Epithelial cell of umbilical artery (primary cell): ENCODE measurements at places on chromosomes 6 and 20. TPM values are rescaled to one million over a fixed set of nuclear protein-coding genes. Genes with fewer than 3 reads are reported as not detected.

HLA-DPB1 gene
- total RNA-seq: 20.1 and 23.1 TPM in 2 replicates

C6orf62 gene
- 92.6 and 140 TPM in 2 replicates for total RNA-seq

CDSN gene
- not detected in 2 replicates for total RNA-seq

UBE3D gene
- total RNA-seq: 5.2 and 11.2 TPM in 2 replicates

OPRL1 gene
- total RNA-seq: 0.61 and 2.3 TPM in 2 replicates

GLO1 gene
- total RNA-seq: 226 and 273 TPM in 2 replicates
